T-helper 2 cell (primary cell): ENCODE measurements at places on chromosomes 11 and 22.

- no peak for DNase-seq
Measured at GRCh38 chr11:80562523-80563125, 1121.8 kb upstream of the TENM4 start.

GRCh38 chr11:22920939-22921565, 60.8 kb upstream of the CCDC179 start:
- peak; percentile 26 for DNase-seq

DNA sequence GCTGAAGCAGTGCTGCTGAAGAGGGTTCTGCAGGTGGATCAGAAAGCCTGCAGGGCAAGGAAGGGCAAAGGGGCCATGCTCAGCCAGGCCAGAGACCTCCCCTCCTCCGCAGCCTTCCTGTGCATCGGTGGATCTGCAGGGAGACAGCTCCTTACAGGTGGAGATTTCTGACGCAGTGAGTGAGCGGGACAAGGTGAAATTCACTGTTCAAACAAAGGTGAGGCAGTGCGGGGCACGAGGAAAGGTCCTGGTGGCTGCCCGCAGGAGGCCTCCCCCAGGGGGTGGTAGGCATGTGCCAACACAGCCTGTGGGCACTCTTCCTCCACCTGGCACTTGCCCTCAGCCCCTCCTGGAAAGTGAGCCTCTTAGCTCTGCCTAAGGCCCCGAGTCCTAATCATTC, 8.6 kb downstream of the CFL1 start:
- DNase-seq: no peak

GRCh38 chr22:39456522-39457197, at the start of gene MGAT3:
Gene MGAT3, plus strand, starts transcription at chr22:39457012. Its CDS starts 30,336 bp downstream, at chr22:39487348.
- DNase-seq: no peak

DNA sequence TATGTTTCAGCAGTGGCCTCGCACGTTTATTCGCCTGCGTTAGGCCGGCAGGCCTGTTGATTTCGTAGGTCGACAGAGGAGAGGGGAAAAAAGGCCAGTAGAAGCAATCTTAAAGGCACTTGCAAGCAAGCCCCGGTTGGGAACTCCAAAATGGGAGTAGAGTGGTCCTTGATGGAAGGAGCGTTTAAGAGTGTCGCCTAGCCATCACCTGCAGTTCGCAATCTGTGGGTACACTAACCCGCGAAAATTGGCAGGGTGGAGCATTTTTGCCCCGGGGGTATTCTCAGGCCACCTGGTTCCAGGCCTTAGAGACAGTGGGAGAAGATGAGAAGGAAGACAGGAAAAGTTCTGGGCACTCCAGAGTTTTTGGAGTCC, 1.1 kb downstream of the EWSR1 start:
- peak; percentile 19 for DNase-seq

GRCh38 chr11:76736773-76737495, 46.2 kb upstream of the TSKU start:
- no peak for DNase-seq

DNA sequence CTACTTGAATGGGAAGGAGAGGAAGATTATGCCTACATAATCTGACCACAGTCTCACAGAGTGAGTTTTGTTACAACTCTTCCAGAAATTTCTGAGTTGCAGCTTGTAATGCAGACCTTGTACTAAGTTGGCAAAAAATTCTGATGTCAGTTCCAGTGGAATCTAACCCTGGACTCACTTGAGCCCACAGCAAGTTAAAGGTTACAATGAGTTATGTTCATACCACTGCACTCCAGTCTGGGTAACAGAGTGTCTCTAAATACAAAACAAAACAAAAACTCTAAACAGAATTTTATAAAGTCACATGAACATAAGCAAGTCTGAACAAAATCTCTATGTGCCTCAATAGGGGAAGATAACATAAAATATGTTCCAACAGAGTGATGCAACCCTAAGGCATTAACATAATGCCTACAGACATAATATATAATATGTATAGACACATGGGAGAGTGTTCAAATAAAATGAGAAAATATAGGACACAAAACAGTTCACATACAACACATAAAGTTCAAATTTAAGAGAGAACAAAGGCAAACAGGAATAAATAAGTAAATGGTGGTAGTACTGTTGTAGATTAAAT, 1.1 kb downstream of the GLYAT start:
- no peak for DNase-seq

- peak; percentile 78 for DNase-seq
Measured at GRCh38 chr11:72352859-72353551, 81.3 kb downstream of the CLPB start.

GRCh38 chr11:126336671-126337101, 18.8 kb upstream of the ST3GAL4 start:
- DNase-seq: no peak

DNA sequence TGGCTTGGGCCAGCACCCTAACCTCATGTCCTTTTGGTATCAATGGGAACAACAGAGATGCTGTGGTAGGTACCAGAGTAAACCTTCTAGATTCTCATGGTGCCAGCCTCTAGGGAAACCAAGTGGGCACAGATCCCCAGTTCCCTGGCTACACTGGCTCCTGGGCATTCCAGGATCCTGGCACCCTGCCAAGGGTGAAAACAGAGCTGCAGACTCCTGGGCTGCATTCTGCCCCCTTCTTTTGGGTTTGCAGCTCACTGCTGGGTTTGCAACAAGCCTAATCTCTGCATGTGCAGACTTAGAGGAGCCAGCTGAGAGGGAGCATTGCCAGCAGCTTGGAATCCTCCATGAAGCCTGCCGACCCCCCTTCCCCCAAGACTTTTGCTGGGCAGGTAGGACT, 30.6 kb downstream of the PRDM11 start:
- no peak for DNase-seq

GRCh38 chr22:17753401-17753989, 20.8 kb downstream of the BID start:
- no peak for DNase-seq

DNA sequence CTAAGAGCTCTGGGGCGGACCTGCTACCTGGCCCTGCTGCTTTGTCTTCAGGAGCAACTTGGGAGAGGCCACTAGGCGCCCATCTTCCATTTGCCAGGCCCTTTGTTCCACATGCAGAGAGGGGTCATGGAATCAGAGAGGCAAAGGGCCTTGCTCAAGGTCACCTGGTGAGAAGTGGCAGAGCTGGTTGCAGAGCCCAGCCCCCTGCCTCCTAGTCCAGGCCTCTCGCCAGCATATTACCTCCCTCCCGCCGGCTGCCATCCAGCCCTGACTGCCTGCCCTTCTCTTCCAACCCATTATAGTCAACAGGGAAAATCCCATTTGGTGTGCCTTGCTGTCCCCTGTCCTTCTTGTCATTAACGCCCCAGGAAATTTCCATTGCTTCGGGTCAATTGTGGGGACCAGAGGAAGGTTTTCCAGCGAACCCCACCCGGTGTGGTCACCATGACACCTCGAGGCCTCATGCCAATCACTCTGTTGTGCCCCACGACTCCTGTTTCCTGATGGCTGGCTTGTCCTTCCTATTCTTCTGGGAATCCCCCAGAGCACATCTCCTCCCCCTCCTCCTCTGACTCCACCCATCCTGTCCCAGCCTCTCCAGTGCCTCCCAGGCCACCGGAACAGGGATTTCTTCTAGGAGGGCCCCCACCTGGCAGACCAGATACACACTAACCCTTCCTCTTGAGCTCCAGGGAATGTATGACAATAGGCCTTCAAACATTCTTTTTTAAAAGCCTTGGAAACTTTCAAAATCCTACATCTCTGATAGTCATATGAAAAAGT, 77.0 kb downstream of the NECTIN1 start:
- no peak for DNase-seq

DNA sequence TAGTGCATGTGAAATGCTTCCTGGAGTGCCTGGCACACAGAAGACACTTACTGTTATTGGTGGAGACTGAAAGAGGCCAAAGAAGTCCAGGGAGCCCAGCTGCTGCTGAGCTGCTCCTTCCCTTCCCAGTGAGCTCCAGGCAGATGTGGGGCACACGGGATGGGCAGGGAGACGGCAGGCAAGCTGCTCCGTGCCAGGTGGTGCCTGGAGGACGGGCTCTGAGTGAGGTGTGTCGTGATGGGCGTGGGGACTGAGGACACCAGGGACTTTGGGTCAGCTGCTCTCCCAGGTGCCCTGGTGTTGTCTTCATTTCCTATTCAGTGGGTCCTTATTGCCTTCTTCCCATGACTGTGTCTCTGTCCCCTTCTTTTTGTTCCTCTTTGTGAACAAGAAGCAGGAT, 19.5 kb downstream of the TAB1 start:
- no peak for DNase-seq
